ENCODE measurements at places on chromosomes 3 and 15. TPM values are rescaled to one million over a fixed set of nuclear protein-coding genes. Genes with fewer than 3 reads are reported as not detected.

C3orf20 gene
- 0.16 TPM for total RNA-seq

DNA sequence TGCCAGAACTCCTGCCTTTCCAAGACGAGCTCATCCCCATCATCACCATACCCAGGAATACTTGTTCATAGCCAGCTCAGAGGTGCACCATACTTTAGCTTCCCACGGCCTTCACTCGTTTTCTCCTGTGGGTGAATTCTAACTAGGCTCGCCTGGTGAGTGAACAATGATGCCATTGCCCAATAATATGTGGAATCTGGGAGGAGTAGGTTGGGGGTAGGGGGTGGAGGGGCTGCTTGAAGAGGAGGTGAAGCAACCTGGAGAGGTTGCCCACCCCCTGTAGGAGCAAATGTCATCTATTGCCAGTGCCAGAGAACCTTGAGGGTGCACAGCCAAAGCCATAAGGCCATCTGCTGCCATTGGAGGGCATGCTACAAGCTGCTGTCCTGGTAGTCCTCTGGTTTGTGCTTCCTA is 592 bp upstream of the ZNF445 start:
- DNase-seq = no peak

GOLGA8R gene
- total RNA-seq = 1.3 TPM

DNA sequence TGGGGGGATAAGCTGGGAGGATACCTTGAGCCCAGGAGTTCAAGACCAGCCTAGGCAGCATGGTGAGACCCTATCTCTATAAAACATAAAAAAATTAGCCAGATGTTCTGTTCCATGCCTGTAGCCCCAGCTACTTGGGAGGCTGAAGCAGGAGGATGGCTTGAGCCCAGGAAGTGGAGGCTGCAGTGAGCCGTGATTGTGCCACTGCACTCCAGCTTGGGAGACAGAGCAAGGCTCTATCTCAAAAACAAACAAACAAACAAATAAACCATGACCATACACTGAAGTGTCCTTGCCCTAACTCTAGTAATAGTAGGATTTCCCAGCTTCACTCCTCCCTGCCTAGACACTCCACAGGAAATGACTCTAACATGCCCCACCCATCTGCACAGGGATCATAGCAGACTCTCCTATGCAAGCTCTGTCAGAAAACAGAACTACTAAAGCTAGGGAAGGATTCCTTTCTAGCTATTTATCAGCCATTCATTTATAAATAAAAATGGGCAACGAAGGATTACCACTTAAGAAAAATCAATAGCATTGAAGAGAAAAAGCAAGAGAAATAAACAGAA is 4.6 kb downstream of the ERICH6 start:
- DNase-seq = no peak

GRCh38 chr3:139710212-139710611 is 32.4 kb upstream of the NMNAT3 start:
- DNase-seq = no peak

- DNase-seq = no peak
Measured at GRCh38 chr3:193777524-193777923, 184.5 kb downstream of the OPA1 start.

LINGO1 gene
- total RNA-seq = not detected

Data from activated B cell treated with CpG ODN at 0.5 μM for 24 hours (primary cell).